ENCODE measurements at places on chromosomes 2 and 18.

DNA sequence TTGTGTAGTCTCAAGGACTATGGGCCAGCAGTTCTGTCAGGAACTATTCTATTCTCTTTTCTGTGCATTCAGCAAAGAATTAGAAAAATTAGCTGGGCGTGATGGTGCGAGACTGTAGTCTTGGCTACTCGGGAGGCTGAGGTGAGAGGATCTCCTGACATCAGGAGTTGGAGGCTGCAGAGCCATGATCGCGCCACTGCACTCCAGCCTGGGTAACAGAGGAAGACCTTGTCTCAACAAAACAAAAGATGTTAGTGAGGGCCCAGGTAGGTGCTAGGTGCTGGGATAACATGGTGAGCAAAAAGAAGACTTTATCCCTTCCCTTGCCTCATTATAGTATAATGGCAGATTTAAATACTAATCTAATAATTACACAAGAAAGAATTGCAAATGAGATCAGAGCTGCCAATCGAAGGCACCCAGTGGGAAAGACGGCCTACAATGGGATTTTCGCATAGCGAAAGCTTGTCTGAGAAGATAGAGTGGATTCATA, 447 bp upstream of the MRPL19 start:
- no peak for DNase-seq

- no peak for DNase-seq
These were observed 25.0 kb downstream of the SPEG start for GRCh38 chr2:219459460-219460311.

GRCh38 chr2:46171411-46171953, 125.7 kb upstream of the EPAS1 start:
- no peak for DNase-seq

DNA sequence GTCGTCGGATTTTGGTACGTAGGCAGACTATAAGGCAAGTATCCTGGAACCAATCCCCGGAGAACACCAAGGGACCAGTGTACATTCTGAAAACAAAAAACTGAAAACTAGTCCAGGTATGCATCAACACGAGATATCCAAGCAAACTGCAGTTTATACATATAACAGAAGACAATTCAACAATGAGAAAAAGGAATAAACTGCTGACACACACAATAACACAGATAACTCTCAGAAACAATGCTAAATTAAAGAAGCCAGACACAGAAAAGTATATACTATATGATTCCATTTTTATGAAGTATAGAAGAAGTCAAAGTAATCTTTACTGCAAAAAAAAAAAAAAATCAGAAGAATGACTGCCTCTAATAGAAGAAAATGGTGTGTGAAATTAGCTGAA, 5.9 kb downstream of the ROCK2 start:
- DNase-seq: no peak

GRCh38 chr2:24861500-24861899, 58.5 kb downstream of the ADCY3 start:
- DNase-seq: no peak

GRCh38 chr2:85872536-85873161, 16.1 kb downstream of the ST3GAL5 start:
- DNase-seq: no peak

DNA sequence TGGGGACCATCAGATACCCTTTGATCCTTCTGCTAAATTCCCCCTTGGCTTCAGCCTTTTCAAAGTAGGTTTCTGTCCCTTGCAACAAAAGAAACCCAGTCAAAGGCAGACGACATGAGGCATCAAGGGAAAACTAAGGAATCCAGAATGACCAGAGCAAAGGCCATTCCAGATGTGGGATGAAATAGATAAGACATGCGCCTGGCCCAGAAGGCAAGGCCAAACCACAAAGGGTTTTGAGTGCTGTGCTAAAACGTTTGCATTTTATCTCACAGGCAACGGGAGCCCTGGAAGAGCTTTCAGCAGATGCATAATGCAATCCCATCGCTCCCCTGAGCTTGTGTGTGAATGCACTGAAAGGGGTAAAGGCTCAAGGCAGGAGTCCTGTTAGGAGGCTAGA, 17.7 kb downstream of the CXCR1 start:
- no peak for DNase-seq

DNA sequence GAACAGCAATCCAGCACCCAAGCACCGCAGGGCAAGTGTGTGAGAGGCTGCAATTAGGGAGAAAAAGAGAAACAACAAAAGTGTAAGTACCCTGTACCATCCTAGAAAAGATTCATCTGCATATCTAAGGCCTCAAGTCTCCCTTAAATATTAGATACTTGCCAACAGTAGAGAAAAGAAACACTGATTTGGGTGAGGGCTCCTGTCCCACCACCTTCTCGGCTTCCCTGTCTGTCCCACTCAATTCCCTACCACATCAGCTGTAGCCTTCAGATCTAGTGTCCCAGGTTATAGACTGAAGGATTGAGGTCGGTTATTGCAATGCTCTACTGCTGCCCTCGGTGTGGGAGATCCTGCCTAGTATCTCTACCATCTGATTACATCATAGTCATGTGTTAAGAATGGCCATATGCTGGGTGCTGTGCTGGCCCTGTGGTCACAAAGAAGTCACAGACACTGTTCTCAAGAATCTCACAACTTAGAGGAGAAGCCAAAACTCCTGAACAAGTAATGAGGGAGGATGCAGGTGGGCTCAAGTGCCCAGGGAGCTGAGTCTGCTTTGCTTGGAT, 2.5 kb downstream of the RAX start:
- no peak for DNase-seq

GRCh38 chr2:221517696-221518151, 54.4 kb downstream of the EPHA4 start:
- no peak for DNase-seq

DNA sequence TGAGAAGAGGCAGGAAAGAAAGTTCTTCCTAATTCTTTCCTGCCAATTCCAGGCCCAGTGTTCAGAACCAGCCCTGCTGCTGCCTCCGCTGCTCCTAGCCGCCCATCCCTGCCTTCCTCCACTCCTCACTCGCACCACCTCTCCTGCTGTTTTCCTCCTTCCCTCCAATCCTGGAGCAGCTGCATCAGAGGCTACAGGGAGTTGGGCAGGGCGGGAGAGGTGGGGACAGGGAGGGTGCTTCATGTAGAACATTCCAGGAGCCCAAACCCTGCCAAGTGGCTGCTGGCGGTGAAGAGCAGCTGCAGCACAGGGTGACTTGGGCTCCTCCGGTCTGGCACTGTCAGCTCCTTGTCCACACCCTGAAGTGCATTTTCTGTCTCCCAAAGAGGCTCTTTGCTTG, 176.3 kb downstream of the TNS1 start:
- no peak for DNase-seq

Data from cortex of kidney (tissue), 1 donor.